ENCODE measurements at places on chromosomes 12 and 14.

GRCh38 chr12:25755136-25755970 is 202.3 kb upstream of the LMNTD1 start:
- no peak for DNase-seq

DNA sequence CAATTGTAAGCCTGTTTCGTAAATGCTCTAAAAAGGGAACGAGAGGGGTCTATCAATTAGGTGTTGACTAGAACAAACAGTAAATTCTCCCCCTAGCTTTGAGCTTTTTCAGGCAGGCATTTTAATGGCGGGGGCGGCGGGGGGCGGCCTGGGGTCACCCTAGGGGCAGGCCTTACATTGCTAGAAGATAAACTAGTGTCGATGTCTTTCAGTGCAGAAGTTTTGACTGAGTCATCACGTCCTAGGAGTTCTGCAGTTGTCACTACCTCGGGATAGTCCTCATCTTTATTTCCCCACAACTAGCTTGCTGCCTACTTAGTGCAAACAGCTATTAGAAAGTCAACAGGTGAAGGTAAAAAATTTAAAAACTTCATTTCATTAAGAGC is 1.6 kb downstream of the ATP6V1D start:
- no peak for DNase-seq

DNA sequence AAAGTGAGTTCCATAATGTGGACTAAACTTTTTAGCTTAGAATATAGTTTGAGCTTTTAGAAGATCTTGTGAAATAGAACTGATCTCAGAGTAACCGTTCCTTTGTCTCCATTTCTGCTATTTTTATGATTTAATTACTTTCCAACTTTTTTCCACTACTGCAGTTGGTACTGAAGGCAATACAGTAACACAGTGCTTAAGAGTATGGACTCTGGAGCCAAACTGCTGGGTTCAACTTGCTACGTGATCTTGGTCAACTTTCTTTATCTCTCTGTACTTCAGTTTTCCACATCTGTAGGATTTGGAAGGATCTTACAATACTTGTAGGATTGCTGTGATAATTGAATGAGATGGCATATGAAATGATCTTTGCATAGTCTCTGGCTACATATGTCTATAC is 40.9 kb downstream of the ATXN7L3B start:
- no peak for DNase-seq

DNA sequence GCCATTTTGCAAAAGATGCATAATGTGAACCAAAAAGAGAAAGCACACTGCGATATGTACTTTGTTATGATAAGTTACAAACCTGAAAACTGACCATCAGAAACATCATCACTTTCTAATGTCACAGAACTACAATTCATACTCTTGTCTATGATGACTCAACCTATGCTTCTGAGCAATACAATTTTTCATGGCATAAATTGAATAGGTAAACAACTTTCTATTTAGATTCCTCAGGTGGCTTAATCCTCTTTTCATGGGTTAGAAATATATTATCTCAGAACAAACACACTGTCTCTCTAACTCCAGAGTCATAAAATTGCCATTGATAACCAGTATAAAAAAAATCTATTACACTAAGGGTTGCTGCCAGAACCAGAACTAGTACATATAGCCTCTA is 1715.0 kb upstream of the FLRT2 start:
- no peak for DNase-seq

DNA sequence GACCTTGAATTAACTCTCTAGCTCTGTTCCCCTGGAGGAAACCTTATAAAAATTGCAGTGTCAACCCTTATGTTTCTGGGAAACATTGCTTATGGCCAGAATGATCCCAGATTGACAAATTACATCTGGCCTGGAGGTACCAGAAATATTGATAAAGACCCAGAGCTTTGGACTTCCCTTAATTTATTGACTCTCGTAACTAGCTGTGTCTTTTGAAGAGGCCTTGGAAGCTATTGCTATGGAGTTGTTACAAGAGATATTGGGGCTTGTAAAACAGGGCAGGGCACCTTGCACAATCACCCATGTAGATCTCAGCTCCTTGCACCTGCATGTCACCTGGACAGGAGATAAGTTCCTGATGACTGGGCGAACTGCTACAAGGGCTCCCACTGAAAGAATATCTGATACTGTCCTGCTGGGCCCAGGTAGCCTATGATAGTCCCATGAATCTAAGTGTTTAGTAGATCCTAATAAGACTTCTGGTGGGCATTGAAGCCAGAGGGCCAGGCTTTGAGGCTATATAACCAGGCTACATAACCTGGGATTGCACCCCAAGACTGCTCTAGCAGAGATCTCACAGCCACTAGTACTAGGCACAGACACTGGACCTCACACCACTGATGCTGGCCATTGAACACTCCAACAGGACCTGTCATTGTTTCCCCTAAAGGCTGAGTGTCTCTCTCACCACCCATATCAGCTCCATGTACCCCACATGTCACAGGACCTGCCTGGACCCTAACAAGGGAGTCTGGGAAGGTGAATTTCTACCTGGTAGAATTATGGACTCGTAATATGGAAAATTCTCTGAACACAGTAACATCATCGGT is 135.7 kb upstream of the PWP1 start:
- DNase-seq: no peak

- DNase-seq: no peak
These were observed 829.1 kb upstream of the MGAT4C start for GRCh38 chr12:87085286-87085685.

GRCh38 chr12:105256011-105256410 is 20.0 kb upstream of the APPL2 start:
- no peak for DNase-seq

Measured in COLO829 (cell line).